ENCODE measurements at places on chromosomes 6 and 20.

- no peak for DNase-seq
Observed at GRCh38 chr6:28747631-28748157, 176.1 kb downstream of the TRIM27 start.

- peak; percentile 70 for DNase-seq
Observed at GRCh38 chr6:144334150-144334708, 49.1 kb downstream of the UTRN start.

DNA sequence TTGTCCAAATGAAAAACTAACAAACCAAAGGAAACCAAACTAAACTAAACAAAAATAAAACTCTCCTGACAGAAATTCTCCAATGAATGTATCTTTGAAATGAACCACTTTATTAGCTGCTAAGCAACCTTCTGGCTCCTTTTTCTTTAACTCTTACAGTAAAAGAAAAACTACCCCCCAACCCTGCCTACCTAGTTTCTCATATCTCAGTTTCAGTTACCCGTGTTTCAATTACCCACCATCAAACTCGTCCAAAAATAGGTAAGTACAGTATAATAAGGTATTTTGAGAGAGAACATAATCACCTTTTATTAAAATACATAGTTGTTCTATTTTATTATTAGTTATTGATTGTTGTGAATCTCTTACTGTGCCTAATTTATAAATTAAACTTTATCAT is 177.4 kb upstream of the THEMIS start:
- no peak for DNase-seq

DNA sequence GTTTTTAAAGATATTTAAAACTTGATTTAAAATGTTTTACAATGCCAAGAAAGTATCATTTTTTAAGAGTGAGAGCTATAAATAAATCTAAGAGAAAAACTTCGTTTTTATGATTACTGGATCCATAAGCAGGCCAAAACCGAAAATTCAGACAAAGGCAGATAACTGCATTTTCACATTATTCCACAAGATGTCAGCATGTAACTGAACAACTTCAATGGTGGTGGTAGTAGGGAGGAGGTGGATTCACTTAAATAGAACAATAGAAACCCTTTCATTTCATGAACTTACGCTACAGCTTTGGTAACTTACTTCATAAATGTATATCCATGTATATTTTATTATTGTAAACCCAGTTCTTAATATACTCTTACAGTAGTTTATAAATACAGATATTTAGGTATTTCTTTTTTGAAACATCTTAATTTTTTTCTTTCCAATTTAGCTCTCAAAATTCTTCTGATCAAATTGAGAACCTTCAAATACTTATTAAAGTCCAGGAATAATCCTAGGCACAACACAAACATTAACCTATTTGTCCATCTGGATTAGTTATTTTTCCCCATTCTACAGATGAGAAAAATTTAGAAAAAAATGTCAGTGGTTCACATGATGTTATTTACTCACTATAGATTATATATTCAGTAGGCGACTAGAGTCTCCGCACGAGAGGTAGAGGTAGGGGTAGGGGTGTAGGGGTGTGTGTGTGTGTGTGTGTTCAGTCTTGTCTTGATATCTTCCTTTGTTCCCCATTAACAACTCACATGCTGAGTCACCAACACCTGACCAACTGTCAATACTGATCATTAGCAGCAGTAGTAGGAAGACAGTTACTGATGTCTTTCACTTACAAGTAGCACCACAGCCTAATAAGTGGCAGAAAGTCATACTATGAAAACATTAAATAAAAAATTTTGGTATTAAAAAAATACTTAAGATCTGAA is 111.5 kb downstream of the ARHGAP18 start:
- DNase-seq: no peak

DNA sequence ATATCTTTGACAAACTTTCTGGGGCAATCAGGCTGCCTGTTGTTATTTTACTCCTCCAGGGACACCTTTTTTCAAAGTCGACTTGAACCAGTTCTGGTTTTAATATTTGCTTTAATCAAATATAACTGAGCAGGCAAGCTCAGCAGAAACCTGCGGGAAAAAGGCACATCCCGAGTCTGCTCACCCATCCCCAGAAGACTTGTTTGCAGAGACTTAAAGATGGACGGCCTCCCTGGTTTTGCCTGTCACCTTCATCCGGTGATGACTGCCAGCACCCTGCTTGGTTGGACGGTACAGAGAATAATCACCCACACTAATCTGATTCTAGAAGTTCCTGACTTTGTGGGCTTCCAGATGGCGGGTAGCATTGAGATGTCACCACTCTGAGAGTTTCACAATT is 36.8 kb downstream of the PPP1R3G start:
- no peak for DNase-seq

DNA sequence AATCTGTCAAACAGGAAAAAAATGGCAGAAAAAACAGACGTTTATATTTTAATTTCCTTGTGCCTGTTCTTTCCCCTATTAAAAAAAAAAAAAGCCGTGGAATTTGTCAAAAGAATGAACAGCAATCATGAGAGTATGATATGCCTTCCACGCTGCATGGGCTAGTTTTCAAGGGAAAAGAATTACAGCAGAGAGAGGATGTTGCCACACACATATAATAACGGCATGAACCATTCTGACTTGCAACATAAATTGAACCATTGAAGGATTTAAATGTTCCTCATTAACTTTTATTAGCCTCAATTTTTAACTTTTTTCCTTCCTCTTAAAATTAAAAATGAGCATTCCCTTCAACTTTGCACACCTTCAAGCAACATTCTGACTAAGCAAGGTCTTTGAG is 301.8 kb downstream of the FOXC1 start:
- DNase-seq: no peak

GRCh38 chr20:32632461-32633354 is 41.0 kb downstream of the C20orf203 start:
- no peak for DNase-seq

DNA sequence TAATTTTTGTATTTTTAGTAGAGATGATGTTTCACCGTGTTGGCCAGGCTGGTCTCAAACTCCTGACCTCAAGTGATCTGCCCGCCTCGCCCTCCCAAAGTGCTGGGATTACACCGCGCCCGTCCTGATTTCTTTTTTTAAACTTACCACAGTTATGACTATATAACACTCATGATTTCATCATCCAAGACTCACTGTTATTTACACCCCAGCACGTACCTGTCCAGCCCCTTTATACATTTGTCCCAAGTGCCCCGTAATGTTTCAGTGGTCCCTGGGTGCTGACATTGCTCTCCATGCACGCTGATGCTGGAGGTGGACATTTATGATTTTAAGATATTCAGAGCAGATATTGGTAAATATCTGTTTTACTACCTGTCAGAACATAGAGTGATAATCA is 219.9 kb upstream of the GMDS start:
- DNase-seq: no peak

- no peak for DNase-seq
Observed at GRCh38 chr20:54633374-54634355, 158.3 kb downstream of the DOK5 start.

DNA sequence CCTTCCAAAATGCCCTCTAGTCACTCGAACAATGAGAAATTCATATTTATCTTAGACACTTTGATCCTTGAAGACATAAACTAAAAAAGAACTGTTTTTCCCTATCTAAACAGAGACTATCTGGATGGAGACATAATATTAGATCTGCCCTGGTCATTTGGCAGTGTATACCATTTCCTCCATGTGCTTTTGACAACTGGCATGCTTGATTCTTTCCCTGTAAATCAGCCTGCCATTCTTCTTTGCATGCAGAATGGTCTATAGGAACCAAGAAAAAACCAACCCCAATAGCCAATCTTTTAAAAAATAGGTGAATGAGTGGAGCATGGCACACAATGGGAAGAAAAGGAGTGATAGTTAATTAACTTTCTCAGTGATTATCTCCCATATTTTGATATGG is 93.8 kb downstream of the OPN5 start:
- DNase-seq: no peak

Measured in activated gamma-delta T cell treated with Interleukin-2 at 50 U/mL for 16 hours (primary cell).